ENCODE measurements at places on chromosomes 12 and 14.

- peak; percentile 46 for DNase-seq
These were observed 361.5 kb downstream of the EGLN3 start for GRCh38 chr14:33589334-33589733.

DNA sequence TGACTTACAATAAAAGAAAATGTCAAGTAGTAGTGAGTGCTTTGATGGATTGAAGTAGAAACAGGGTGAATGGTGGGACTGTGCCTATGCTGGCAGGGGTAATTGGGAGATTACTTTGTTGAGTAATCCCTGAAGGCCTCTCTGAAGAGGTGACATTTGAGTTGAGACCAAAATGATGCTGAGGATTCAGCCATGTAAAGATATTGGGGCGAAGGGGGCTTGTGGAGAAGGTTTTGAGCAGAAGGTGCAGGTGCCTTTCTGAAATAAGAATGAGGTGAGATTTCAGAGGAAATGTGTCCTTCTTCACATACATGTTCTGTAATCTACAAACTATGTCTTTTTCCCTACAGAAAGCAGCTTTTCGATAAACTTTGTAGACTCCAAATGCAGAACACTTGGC, 8.0 kb downstream of the GNG2 start:
- DNase-seq, result no peak

GRCh38 chr12:110548678-110549077, 34.4 kb downstream of the PPTC7 start:
- no peak for DNase-seq

- DNase-seq, result no peak
These were observed 106.4 kb downstream of the PIWIL1 start for GRCh38 chr12:130444061-130444460.

DNA sequence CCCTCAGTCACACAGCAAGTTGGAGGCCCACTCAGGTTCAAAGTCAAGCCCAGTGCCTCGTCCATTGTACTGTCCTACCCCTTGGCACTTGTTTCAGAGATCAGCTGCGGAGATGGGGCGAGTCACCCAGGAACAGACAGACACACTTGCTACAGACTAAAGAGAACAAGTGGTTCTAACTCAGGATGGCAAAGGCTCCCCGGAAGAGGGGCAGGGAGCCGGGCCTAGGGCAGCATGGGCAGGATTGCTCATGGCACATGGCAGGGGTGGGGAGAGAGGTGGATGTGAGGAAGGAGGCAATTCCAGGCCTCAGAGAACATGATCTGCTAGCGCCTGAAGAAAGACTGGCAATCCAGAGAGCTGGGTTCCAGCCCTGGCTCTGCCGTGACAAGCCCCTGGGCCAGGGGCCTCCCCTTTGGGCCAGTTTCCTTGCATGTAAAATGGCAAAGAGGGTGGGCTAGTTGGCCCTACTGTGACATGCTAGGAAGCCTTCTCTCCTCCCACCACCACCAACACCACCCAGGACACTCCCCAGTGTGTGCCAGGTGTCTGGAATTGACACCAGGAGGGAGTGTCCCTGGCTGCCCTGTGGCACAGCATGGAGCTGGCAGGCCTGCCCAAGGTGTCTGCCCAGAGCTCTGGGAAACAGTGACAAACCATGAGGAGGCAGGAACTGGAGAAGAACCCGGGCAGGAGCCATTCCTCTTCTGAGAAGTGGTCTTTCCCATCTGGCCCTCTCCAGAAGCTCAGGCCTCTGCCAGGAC, 24.0 kb upstream of the IRF2BPL start:
- no peak for DNase-seq

- DNase-seq, result no peak
These were observed 501.5 kb upstream of the USP15 start for GRCh38 chr12:61758661-61759060.

GRCh38 chr12:20477672-20478071, 109.3 kb downstream of the PDE3A start:
- DNase-seq, result no peak
